ENCODE measurements at places on chromosomes 6 and 20.

DNA sequence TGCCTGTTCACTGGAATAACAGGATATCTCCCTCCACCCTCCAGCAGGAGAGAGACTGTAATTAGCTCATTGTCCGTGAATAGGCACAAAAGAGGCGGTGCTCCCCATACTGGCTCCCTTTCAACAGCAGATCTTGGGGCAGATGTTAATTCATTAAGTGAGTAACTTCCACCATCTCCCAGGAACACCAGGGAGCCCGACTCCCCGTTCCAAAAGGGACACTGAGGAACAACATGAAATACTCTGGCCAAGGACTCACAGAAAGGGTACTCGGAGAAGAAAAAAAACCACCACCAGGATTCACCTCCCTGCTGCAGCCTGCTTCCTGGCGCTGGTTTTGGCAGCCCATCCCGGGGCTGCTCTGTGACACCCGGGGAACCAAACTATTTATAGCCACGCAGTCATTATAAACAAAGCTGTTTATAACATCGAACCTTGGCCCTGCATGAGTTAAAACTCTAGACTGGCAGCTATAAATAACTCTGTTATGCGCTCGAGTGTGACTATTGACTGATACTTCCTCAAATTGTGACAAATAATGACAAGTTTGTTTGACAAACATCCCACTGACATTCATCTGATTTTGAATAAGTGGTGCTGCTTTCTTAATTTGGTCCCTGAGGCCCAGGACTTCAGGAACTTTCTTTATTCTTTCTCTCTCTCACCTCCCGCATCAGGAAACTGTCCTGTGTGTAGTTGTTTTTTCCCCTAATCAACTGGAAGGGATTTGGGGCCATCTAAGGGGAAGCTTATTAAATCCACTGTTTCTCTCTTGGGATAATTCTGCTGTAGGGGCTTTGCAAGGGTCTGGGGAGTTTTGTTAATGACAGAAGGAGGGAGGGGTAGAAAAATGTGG is 521.6 kb downstream of the CD83 start:
- no peak for DNase-seq
- H3K27me3 ChIP-seq = no peaks in the 10 kb centered on the region
- no peaks in the 10 kb centered on the region for H3K36me3 ChIP-seq
- H3K4me3 ChIP-seq = peak overlapping the region; percentile 31
- H3K27ac ChIP-seq = peak overlapping the region; percentile 35

GRCh38 chr6:20169119-20169557 is 43.1 kb downstream of the MBOAT1 start:
- H3K27me3 ChIP-seq = no peaks in the 10 kb centered on the region
- peak overlapping the region; percentile 30 for H3K27ac ChIP-seq
- H3K4me3 ChIP-seq = no peak overlapping the region
- DNase-seq = no peak
- peaks cover 4% of the 10 kb centered on the region for H3K36me3 ChIP-seq
- peaks cover 16% of the 10 kb centered on the region for H3K4me1 ChIP-seq

DNA sequence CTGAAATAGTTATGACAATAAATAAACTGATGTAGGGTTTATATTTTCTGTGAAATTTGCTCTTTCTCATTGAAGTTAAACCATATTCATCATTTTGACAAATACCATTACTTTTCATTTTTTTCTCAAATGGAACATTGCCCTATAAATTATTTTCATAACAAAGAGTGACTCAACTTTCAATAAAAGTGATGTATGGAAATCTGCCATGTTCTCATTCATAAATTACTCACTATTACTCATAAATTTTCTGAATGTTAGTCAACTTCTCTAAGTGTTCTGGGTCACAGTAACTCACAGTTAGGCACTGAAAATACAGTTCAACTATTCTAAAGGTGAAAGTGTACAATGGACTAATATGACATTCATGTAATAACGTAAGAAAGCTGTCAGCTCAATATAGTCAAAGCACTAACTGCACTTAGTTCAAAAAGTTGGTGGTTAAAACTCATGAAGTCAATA is 19.0 kb upstream of the STX11 start:
- no peak overlapping the region for H3K27ac ChIP-seq
- no peak for DNase-seq

DNA sequence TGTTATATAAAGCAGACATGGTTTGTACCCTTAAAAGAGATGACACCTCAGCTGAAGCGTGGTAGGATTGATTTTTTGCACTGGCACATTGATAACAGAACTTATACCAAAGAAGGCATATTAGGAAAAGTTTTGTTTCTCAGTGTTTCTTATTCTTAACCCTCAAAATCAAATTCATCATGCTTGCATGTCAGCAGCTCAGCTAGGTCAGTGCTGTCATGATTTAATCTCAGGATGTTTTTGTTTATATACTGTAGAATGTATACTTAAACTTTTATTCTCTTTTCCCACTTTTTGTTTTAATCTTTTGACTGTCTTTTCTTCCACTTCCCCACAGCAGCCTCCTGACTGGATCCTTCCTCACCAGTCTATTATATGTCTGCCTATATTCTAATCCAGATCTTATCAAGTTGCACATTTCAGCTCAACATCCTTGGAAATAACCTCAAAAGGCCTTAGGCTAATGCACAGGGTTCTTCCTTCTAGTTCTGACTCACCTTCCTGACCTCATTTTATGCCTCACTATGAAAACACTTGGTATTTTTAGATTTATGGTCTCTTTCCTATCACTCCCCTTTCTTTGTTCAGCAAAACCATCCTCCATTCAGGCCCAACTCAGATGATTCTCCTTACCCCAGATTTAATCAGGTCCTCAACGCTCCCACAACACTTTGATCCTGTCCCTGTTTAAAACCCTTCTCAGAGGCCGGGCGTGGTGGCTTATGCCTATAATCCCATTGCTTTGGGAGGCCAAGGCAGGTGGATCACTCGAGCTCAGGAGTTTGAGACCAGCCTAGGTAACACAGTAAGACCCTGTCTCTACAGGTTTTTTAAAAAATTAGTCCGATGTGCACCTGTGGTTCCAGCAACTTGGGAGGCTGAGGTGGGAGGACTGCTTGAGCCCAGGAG is 7.2 kb downstream of the HEBP2 start:
- peaks cover 87% of the 10 kb centered on the region for H3K36me3 ChIP-seq
- H3K4me1 ChIP-seq = peaks cover 19% of the 10 kb centered on the region
- no peak overlapping the region for H3K4me3 ChIP-seq
- no peak for DNase-seq
- H3K27ac ChIP-seq = no peak overlapping the region
- no peaks in the 10 kb centered on the region for H3K27me3 ChIP-seq

DNA sequence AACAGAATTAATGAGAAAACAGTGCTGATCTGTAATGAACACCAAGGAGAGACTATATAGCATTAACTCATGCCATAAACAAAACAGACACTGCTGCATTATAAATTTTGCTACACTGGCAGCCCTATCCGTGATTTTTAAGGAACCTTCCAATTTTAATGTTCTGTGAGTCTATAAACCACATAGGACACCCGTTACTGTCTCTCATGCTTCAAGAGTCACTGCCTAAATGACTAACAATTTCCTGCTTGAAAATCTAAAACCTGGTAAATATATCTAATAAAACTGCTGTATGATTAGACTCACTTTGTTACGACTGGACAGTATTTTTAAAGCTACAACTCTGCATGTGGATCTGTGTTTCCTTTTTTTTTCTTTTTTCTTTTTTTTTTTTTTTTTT is 8.7 kb downstream of the CHD6 start:
- H3K36me3 ChIP-seq = no peaks in the 10 kb centered on the region
- peaks cover 15% of the 10 kb centered on the region for H3K4me1 ChIP-seq
- H3K4me3 ChIP-seq = no peak overlapping the region
- DNase-seq = no peak
- H3K27ac ChIP-seq = no peak overlapping the region

DNA sequence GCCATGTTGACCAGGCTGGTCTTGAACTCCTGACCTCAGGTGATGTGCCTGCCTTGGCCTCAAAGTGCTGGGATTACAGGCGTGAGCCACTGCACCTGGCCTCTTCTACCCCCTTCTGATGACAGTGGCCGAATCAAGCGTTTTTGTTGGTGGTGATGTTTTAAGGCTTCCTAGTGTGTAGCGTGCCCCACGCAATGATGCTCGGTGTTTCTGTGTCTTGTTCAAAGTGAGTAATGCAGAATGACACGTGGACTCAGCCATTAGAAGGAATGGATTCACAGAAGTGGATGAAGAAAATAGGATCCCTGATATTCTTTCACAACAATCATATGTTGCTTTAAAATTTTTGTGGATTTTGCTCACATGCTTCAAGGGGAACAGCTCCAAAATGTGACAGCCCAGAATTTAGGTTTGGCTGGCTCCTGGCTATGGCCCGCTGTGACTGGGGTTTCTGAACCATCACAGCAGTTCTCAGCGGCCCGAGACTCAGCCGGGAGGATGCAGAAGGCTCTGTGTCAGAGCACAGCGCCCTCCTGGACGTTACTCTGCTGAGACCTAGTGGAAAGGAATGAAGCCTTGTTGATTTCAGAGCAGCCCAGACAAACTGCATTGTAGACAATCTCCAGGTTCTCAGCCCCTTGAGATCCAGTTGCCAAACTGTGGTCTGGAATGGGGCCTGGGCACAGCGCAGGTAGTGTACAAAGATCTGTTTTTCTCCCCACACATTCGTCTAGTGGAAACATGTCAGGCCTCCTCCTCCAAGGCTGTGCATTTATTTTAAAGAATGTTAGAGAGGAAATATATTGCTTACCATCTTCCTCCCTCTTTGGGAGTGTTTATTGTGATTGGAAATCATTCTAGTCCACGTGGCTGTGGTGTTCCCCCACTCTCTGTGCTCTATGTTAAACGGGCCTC is 57.6 kb upstream of the TIAM2 start:
- no peak overlapping the region for H3K27ac ChIP-seq
- H3K27me3 ChIP-seq = no peaks in the 10 kb centered on the region
- no peaks in the 10 kb centered on the region for H3K36me3 ChIP-seq

GRCh38 chr20:3811467-3812258 is 8.7 kb upstream of the AP5S1 start:
- peak overlapping the region; percentile 37 for H3K4me3 ChIP-seq
- no peaks in the 10 kb centered on the region for H3K27me3 ChIP-seq
- peaks cover 63% of the 10 kb centered on the region for H3K4me1 ChIP-seq

DNA sequence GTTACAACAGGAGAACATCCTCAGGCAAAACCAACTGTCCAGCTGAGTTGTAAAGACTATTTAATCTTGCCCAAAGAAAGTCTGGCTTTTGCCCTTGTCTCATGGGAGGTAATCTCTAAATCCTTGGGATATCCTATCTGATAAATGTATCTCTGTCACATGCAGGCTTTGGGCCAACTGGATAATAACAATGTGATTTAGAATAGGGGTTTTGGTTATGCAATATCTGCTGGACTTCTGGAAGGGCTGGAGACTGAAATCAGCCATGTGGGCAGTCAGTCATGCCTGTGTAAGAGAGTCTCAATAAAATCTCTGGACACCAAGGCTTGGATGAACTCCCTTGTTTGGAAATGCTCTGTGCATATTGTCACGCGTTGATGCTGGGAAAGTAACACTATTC is 56.3 kb upstream of the PRL start:
- no peak overlapping the region for H3K27ac ChIP-seq
- no peaks in the 10 kb centered on the region for H3K36me3 ChIP-seq

DNA sequence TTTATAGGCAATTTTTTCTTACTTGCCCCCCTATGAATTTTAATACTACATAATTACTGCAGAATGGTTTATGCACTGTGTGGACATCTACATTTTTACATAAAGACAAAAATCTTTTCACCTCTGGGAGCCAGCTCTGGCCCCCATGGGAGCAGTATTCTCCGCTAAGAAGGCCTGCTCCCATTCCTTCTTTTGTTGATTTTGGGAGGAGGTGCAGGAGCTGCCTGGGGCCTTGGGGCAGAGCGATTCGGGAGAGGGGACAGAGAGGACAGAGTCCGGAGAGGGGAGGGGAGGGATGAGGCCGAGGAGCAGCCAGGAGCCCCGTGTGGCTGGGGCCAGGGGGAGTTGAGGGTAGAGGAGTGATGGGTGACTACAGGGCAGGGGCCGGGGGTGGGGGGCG is 452.0 kb downstream of the PREX1 start:
- no peak for DNase-seq
- H3K27me3 ChIP-seq = peaks cover 34% of the 10 kb centered on the region
- no peak overlapping the region for H3K27ac ChIP-seq

GRCh38 chr20:50719328-50719727 is 12.1 kb upstream of the PARD6B start:
- H3K27me3 ChIP-seq = no peaks in the 10 kb centered on the region
- H3K27ac ChIP-seq = no peak overlapping the region
- peaks cover 9% of the 10 kb centered on the region for H3K4me1 ChIP-seq
- H3K36me3 ChIP-seq = no peaks in the 10 kb centered on the region

All from suprapubic skin (tissue), 4 donors.